ENCODE measurements at places on chromosomes 11 and 22.

GRCh38 chr11:65639623-65640482 is 2.0 kb downstream of the SIPA1 start:
- no peak for DNase-seq

DNA sequence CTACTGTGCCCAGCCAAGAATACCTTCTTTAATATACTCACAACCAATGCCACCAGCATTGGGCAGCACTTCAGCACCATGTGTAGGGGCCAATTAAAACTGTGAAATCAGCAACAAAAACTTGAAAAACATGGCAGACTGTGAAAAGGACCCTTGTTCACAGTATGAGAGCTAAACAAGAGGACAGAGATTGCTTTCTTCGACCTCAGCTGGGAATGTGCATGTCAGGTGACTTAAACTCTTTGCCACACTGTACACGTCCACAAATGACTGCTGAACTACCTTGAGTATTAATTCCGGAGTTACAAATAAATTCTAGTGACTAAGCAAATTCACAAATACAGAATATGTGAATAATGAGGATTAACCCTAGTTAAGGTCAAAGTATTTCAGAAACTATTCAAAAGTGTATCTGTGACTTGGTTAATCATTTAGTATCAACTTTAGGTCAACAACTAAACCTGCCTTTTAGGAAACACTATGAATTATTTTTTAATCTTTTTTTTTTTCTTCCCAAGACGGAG is 33.0 kb downstream of the DDX6 start:
- no peak for DNase-seq

DNA sequence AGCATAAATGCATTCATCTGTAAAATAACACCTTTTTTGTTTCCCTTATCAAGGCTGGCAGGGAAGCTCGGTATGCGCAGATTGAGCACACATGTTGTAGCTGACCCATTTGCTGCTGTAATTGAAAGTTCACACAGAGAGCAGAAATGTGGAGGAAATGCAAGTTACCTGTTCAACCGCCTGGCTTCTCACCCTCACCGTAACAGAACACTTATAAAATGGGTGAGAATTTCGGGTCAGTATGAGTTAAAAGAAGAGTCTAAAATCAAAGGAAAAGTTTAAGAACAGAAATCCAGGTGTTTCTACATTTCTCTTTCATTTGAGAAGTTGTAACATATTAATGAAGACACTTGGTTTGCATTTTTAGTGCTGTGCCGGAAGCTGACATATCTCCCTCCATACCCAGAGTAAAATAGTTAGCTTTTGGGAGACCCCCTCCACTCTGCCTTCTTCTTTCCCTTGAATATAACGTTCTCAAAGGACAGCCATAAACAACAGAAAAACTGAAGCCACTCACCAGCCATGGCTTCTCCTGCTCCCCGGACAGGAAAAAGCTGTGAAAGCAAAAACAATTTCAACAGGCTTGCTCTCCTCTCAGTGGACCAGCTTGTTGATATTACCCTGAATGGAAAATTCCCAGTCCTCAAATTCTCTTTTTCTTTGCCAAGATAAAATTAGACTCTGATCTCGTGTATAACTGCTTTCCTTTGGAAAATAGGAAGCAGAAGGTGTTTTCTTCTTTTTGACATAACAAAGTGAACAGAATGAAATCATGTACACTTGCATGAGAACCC is at the start of gene CASP12:
TSS of gene CASP12 (minus strand) at position 570 of the 794 bp plus-strand sequence.
- DNase-seq: no peak

- DNase-seq: no peak
Measured at GRCh38 chr11:44779736-44780520, 53.2 kb downstream of the TSPAN18 start.

GRCh38 chr11:97880209-97880608 is 1140.5 kb upstream of the CNTN5 start:
- DNase-seq: no peak

DNA sequence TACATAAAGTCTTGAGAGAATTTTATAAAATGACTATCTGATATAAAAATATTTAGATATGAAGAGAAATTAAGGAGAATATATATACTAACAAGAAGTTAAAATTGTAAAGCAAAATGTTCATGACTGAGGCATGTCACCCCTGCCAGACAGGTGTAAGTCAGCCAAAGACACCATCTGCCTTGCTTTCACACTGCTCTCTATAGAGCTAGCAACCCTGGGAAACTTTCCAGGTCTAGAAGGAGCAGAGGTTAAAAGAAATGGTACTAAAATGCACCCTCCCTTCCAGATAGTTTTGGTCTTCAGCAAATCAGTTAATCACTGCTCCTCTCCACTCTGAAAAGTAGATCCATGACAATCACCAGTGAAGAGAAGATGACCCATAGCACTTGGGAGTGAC is 16.5 kb downstream of the PPP2R1B start:
- no peak for DNase-seq

- peak; percentile 62 for DNase-seq
Measured at GRCh38 chr11:111918390-111919256, at the start of gene C11orf52. Gene C11orf52, plus strand, starts transcription at chr11:111918913. Its CDS starts 60 bp downstream, at chr11:111918973.

GRCh38 chr11:64766881-64767280 is 7.1 kb upstream of the PYGM start:
- no peak for DNase-seq

DNA sequence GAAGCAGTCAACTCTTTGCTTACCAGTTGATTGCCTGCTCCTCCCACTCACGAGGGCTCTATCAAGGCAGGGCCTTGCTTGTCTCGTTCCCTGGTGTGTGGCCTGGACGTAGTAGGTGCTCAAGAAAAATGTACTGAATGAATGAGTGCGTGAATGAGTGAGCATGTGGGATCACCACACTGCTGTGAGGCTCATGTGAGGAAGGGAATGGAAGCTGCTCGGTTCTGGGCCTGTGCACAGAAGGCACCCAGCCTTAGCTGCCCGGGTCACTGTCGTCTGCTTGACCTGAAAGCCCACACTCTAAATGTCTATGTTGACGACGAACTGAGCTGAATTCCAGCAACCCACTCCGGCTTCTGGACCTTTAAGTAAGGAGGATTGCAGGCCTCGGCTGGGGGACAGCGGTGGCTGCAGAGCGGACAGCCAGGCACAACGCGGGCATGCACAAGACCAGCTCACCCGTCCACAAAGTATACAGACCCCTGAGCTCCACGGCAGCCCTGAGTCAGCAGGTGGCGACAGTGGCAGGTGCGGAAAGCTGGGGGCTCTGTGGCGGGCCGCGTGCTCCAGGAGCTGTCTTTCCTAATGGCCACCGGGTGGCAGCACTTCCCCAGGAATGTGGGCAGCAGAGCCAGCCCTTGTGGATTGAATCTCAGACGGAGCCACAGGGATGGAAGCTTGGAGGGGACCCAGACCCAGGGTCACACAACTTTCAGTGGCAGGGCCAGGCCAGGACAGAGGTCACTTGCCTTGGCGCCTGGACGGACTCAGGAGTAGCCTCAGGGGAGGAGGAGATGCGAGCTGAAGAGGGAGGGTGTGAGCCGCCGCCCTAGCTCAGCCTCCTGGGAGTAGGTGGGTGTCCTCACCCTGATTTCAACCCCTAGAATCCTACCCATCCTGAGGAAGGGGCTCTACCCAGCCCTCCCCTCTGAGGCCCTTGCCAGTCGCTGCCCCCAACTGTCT is 5.0 kb upstream of the PICK1 start:
- DNase-seq: peak; percentile 44
